ENCODE measurements at places on chromosomes 12 and 14.

DNA sequence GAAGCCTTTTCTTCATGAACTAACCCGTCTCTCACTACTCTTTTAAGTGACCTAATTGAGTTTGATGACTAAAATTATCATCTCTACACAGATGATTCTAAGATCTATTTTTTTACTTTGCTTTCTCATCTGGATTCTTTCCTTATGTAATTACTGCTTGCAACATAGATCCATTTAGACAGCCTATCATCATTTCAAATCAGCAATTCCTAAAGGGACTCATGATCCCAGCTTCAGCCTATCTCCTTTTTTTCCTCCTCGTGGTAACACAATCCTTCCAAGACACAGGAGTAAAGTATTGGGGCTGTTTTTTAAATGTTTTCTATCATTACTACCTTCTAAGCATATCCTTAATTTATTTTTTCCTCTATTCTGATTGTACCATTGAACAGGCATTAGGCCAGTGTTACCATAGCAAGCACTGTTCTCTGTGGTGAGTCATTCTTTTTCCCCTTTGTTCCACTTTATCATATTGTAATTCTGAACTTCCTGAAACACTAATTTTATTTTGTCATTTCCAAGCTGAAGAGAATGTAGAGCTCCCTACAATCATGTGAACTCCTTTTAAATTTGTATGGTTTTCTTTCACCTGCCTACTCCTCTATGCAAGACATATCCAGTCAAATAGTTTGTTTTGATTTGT, 190.4 kb upstream of the FAR2 start:
- no peak for DNase-seq

GRCh38 chr12:29287622-29288021, 93.3 kb downstream of the ERGIC2 start:
- no peak for DNase-seq

DNA sequence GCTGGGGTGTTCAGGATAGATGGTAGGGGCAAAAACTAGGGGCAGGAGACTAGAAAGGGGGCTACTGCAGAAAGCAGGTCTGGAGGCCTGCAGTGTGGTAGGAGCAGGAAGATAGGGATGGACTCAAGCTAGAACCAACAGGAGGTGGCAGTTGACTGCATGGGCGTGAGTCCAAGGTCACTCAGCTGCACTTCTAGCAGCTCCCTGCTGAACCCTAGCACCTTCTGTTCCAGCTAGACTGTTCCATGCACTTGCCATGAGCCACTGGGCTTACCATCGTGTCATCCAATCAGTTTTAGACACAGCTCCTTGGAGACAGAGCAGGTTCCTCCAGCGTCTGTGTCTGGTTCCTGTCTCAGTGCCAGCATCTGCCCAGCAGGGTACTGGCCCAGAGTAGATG, 11.3 kb upstream of the KRT8 start:
- DNase-seq: no peak

DNA sequence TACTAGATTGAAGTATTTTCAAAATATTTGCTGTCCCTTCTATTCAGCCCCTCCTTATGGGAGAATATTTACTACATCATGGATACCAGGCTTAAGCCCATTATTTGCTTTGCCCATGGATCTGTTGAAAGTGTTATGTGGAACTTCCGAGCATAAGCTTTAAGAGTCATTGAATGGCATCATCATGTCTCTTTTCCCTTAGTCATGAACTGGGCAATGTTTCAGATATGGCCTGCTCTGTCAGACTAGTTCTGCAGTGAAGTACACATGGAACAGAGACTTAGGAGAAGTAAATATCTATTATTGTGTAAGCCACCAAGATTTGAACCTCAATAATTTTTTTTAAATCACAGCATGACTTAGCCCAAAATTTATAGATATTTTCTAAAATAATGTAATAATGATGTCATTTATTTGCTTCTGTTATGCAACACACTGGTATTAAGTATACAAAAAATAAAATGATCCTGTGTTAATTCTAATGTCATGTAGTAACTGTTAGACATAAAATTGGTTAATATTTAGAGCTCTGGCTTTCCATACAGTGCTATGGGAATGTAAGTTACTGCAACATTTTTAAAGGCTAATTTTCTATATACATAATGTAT, 1097.3 kb downstream of the SLC16A7 start:
- DNase-seq: no peak

GRCh38 chr14:99377951-99378350, 102.7 kb downstream of the SETD3 start:
- DNase-seq: no peak

DNA sequence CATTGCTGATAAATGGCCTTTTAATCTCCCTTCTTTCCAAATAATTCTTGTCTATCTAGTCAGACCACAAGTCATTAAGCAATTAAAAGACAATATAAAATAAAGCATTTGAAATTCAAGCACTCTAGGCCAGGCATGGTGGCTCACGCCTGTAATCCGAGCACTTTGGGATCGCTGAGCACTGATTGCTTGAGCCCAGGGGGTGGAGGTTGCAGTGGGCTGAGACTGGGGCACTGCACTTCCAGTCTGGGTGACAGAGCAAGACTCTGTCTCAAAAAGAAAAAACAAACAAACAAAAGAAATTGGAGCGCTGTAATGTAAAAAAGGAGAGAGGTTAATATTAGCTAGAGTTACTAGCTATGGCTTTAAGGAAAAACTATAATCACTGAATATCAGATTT, 30.5 kb upstream of the CSRP2 start:
- DNase-seq: no peak

DNA sequence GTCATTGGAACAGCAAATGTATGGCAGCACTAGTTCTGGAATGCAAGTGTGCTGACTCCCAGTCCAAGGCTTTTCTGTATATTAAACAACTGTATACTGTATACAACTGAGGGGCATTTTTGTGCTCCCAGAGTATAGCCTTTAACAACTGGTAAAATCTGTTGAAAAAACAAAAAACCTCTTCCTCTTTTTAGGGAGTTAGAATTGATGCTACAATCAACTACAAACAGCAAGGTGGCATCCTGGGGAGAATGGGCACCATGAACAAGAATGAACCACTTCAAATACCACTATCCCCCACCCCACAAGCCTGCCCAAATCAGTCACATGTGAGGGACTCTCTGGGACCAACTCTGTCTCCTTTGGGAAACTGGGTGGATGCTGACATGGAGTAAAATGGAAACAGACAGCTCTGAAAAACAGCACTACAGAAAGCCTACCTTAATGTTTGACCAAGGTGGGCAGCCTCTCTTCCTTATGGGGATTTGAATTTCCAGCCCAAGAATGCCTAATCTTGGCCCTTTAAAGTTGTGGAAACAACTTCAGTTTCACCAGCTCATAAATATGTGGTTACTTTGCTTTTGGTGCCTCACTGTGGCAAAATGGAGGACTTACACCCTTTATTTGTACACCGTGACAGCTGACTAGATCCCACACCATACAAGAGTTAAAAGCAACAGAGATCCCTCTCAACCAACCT, 7.5 kb downstream of the VTI1B start:
- DNase-seq: no peak

- DNase-seq: no peak
Measured at GRCh38 chr12:24746864-24747263, 202.0 kb downstream of the BCAT1 start.

DNA sequence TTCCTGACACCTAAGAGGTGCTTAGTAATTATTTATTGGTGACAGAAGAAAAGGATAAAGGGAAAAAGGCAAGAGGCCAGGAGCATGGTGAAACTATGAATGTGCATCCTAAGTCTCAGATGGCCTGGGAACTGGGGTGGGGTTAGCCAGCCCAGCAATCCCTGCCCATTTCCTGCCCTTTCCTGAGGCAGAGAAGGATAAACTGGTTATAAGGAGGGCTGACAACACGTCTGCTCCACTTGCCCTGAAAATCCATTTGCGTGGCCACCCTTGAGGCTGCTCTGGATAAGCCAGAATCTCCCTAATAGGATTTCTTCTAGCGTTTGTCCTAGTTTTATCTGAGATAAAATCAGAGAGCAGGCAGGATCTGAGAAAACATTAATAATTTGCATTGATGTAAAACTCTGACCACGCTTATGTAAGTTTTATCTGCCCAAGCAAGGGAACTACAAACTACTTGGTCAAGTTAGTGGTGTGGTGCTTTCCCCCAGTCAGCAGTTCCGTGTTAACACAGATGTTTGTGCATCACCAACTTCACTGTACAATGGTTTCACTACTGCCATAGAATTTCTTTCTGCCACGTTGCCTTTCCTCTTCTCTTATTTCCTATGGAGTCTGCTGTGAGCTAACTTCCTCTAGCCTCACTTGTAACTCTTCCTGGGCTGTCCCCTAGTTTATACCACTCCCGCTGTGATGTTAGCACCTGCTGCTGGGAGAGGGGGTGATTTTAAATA, 392.7 kb downstream of the RPS29 start:
- no peak for DNase-seq

GRCh38 chr14:21016413-21017190, 8.3 kb downstream of the NDRG2 start:
- no peak for DNase-seq

- DNase-seq: no peak
Measured at GRCh38 chr12:60935981-60936761, 1324.0 kb upstream of the USP15 start.

DNA sequence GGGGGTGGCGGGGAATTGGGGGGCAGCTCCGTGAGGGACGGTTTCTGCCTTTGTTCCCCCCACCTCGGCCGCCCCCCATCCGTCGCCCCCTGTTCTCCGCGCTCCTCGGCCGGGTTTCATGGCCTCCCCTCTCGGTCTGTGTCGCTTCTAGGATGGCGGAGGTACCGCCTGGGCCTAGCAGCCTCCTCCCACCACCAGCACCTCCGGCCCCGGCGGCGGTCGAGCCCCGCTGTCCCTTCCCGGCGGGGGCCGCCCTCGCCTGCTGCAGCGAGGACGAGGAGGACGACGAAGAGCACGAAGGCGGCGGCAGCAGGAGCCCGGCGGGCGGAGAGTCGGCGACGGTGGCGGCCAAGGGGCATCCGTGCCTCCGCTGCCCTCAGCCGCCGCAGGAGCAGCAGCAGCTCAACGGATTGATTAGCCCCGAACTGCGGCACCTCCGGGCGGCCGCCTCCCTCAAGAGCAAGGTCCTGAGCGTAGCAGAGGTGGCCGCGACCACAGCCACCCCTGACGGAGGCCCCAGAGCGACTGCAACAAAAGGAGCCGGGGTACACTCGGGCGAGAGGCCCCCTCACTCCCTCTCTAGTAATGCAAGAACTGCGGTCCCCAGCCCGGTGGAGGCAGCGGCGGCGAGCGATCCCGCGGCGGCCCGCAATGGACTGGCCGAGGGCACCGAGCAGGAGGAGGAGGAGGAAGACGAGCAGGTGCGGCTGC, 575 bp downstream of the NAA30 start:
- DNase-seq: peak; percentile 57

GRCh38 chr14:48857366-48857765, 728.8 kb downstream of the RPS29 start:
- no peak for DNase-seq

DNA sequence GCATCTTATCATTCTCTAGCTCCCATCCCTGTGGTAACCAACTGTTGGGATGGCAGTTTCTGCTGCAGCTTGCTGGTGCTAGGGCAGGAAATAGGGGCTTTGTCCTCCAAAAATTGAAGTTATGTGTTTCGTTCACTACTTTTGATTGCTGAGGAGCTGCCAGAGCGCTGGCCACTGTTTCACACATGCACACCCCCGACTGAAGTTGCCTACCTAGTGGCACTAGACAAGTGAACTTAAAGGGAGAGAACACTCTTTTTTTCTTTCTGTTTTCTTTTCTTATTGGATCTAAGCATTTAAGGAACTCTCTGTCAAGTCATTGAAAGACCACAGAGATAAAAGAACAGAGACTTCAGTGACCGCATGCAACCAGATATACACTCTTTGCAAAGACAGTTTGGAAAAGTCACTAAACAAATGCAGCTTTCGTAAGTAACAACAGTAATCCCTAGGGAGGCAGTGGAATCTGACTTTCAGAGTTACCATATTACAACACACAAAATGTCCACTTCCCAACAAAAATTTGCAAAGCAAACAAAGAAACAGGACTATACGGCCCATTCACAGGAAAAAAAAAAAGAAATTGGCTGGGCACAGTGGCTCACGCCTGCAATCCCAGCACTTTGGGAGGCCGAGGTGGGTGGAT, 12.0 kb downstream of the TFCP2 start:
- DNase-seq: no peak

GRCh38 chr14:100568998-100569733, 18.1 kb downstream of the BEGAIN start:
- no peak for DNase-seq

GRCh38 chr12:31002361-31002725, 71.3 kb upstream of the DDX11 start:
- DNase-seq: no peak

GRCh38 chr14:70832561-70833305, 23.4 kb upstream of the MAP3K9 start:
- no peak for DNase-seq

- DNase-seq: no peak
Measured at GRCh38 chr12:26874501-26875296, 41.7 kb upstream of the ITPR2 start.

DNA sequence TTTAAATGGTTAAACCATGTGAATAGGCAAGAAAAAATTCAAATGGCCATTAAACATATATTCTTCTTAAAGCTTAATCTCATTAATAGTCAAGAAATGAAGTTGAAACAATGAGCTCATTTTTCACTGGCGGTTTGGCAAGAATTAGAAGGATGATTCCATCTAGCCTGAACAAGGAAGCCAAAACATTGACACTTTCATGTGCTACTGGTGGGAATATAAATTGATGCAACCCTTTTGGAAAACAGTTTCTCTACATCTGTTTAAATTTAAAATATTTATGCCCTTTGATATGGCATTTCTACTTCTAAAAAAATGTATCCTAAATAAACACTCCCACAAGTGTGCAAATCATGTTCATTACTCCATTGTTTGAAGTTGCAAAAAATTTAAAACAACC, 174.7 kb upstream of the HIF1A start:
- no peak for DNase-seq

DNA sequence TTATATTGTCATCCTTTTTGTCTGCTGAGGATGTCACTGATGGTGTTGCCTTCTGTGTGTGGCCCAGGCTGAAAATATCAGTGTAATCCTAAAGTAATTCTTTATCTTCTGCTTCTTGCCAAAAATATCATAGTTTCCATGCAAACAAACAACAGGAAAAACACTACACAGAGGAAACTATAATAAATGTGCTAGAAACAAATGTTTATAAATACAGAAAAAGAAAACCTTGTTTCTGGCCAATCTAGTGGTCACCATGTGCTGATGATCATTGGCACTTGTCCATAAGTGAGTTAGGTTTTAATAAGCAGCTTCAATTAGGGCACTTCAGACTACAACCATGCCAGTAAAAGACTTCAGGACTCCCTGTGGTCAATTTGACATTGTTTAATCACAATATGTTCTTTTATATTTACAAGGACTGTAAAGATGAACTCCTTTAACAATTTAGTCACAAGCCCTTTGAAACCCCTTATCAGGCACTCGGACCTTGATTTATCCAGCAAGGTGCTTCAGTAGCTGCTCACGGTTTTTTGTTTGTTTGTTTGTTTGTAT, 124.8 kb downstream of the TMTC3 start:
- no peak for DNase-seq

DNA sequence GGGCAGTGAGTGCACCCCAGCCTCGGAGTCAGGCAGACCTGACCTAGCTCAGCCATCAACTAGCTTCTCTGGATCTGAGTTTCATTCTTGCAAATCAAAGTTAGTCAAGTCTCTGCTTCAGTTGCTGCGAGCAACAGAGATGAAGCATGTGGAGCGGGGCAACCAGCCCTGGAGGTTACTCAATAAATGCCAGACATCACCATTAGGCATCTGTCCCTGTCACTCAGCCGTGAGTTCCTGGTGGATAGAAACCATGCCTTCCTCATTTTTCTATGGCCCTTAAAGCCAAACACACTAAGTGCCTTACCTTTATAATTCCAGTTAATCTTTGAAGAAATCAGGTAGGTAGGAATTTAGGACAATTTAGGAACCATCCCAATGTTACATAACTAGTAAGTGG, 19.3 kb downstream of the RFX4 start:
- no peak for DNase-seq

All from stimulated activated CD8-positive, alpha-beta memory T cell treated with anti-CD3 and anti-CD28 coated beads, Interleukin-4, amount 100 ng/mL, for 48 hours (primary cell).